D341Med (cell line): ENCODE measurements at places on chromosomes 3 and 15.

- peak; percentile 86 for DNase-seq
Measured at GRCh38 chr15:69031013-69032001, 16.8 kb downstream of the NOX5 start.

- DNase-seq = no peak
Measured at GRCh38 chr3:128620268-128620691, 30.3 kb downstream of the RPN1 start.

DNA sequence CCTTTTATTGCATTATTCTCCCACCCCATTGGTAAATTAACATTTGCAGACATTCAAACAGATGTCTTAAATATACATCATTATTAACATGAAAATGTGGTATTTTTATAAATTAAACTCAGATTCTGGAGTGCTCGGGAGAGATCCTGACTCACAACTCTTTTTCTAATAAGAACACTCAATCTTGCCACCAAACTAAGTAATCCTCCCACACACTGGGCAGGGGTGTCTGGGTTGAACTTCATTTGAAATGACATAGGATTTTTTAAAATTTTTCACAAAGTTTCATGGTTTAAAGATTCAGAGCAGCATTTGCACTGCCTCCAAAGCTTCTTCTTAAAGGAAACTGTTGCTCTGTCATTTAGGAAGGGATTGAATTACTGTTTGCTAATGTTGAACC lies 754.3 kb downstream of the MECOM start:
- DNase-seq = no peak

GRCh38 chr15:31843426-31844055 lies 186.8 kb upstream of the CHRNA7 start:
- no peak for DNase-seq

- no peak for DNase-seq
Measured at GRCh38 chr3:127165694-127166485, 27.0 kb upstream of the PRR23E start.

GRCh38 chr15:48062148-48062872 lies 58.5 kb upstream of the SLC24A5 start:
- no peak for DNase-seq

DNA sequence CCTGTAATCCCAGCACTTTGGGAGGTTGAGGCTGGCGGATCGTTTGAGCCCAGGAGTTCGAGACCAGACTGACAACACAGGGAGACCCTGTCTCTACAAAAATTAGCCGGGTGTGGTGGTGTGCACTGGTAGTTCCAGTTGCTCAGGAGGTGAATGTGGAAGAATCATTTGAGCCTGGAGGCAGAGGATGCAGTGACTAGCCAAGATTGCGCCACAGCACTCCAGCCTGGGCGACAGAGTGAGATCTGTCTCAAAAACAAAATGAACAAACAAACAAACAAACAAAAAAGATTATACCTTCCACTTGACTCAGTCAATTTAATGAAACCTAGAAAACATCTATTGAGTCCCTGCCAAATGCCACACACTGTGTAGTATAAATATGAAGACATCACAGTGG lies 30.5 kb upstream of the PHLDB2 start:
- no peak for DNase-seq

DNA sequence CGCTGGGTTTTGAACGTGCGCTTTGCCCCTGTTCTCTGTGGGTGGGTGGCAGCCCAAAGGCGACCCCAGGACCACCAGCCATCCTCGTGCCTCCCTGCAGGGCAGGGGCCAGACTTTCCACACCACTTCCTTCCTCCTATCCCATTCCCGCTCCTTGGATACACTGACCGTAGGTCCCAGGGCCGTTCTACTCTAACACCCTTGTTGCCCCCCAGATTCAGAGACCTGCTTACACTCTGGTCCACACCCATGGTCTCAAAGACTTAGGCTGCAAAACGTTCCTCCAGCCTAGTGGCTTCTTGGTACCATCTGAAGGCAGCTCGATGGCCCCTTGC lies 318 bp upstream of the DCLK3 start:
- no peak for DNase-seq

DNA sequence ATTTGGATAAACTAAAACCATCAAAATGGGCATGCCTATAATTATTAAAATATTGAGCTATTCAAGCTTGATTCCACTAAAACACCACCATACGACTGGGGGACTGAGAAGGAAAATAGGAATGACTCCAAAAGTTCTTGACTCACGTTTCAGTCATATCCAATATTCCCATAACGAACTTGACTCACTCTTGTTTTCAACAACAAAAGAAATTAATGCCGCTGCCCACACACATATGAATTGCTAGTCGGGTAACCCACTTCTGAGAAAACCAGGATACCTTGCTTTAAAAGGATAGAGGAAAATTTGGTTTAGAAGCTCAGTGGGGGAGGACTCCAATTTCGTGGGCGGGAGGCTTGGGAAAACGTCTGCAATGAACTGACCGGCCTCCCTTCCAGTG lies 5.2 kb downstream of the HTR3C start:
- DNase-seq = no peak

GRCh38 chr3:187079090-187080022 lies 59.9 kb downstream of the RPL39L start:
- DNase-seq = no peak

GRCh38 chr3:11089931-11090330 lies 64.4 kb upstream of the HRH1 start:
- no peak for DNase-seq

DNA sequence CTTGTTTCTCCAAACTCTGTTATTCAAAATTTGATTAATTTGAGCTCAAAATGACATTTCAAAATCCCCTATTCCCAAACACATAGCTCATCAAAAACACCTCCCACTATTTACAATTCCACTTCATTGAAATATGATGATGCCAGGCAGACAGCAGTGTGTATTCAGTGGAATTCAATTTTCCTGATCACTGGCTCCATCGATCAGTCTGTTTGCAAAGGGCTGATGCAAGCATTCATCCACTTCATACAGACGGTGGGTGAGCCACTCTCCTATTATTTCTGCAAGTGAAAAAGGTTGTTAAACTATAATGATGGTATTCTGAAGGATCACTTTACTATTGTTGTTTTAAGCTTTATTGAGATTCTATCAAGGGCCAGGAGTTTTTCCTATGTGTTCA lies 90.7 kb downstream of the RTP4 start:
- DNase-seq = no peak

GRCh38 chr3:50652709-50653108 lies 22.0 kb upstream of the DOCK3 start:
- DNase-seq = peak; percentile 49

- DNase-seq = no peak
Measured at GRCh38 chr3:29354894-29355293, 74.0 kb downstream of the RBMS3 start.

GRCh38 chr3:12471241-12471640 lies 13.0 kb upstream of the TSEN2 start:
- DNase-seq = no peak

GRCh38 chr15:41655716-41656115 lies 4.5 kb upstream of the MGA start:
- no peak for DNase-seq

GRCh38 chr15:38843051-38843501 lies 278.5 kb upstream of the RASGRP1 start:
- DNase-seq = no peak

GRCh38 chr15:78997981-78998499 lies 53.2 kb upstream of the CTSH start:
- no peak for DNase-seq

GRCh38 chr3:13638927-13639326 lies 90.0 kb downstream of the FBLN2 start:
- DNase-seq = no peak

DNA sequence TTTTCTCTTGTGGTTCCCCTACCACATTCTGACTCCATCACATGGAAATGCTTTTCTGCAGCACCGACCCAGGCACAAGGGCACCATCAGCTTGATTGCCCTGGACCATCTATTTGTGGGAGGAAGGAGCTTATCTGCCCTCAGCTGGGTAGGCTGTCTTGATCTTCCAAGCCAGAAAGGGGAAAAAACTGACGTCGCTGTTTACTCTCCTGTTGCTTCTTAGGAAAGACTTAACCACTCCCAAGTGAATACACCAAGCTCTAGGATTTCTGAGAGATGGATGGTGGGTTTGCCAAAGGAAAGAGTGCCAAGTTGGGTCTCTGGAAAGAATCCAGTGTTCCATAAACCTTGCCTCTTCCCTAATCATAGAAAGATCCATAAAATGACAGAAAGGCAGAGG lies 4.0 kb downstream of the TNFAIP8L3 start:
- no peak for DNase-seq

DNA sequence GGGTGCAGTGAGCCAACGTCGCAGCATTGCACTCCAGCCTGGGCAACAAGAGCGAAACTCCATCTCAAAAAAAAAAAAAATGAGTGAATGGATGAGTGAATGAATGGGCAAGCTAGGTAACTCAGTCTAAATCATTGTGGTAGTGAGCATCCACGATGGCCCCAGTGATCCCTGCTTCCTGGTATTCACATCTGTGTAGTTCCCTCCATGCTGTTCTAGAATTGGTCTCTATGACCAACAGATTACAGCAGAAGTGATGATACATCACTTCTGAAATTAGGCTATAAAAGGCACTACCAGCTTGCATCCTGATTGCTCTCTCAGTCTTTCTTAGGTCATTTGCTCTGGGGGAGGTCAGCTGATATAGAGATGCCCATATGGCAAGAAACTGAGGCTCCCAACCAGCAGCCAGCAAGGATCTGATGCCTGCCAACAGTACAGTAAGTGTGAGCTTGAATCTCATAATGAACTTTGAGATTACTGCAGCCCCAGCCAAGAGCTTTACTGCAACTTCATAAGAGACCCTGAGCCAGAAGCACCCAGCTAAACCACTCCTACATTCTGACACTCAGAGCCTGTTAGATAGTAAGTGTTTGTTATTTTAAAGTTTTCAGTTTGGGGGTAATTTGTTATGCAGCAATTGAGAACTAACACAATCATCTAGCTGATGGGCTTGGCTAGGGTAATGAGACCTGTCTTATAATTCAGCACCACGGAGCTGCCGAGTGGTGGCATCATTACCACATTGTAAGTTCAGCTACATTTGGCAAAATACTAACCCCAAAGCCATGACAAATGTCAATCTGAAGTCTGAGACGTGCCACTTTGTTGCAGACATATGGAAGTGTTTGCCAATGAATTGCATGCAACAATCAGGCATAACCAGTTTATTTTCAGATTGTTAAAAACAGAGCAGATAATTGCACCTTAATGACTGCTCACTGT lies 53.0 kb downstream of the KLHL6 start:
- peak; percentile 62 for DNase-seq

- DNase-seq = no peak
Measured at GRCh38 chr15:34206011-34206410, 3.9 kb downstream of the KATNBL1 start.

- no peak for DNase-seq
Measured at GRCh38 chr15:26087395-26087794, 224.3 kb upstream of the ATP10A start.

DNA sequence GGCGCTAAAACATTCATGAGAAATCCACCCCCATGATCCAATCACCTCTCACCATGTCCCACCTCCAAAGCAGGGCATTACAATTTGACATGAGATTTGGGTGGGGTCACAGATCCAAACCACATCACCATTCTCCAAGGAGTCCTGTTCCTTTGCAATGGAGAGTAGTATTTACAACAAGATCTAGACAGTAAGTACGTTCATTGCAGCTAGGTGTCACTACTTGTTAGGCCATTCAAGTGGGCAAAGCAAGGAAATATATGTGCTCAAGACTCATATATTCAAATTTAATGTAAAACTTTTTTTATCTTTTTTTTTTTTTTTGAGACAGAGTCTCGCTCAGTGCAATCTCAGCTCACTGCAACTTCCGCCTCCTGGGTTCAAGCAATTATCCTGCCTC lies 79.3 kb downstream of the AQP9 start:
- DNase-seq = no peak

GRCh38 chr15:52733088-52733487 lies 53.9 kb upstream of the ATOSA start:
- DNase-seq = no peak
